ENCODE measurements at places on chromosomes 1 and 21. TPM values are rescaled to one million over a fixed set of nuclear protein-coding genes. Genes with fewer than 3 reads are reported as not detected.

Gene GPR37L1
- not detected for total RNA-seq

Gene IGSF9
- 0.08 TPM for total RNA-seq

Gene REN
- not detected for total RNA-seq

Gene ESRRG
- total RNA-seq = not detected

Gene FCRL5
- total RNA-seq = 0.32 TPM

Gene C1orf21
- 2.7 TPM for total RNA-seq

Gene CYP4A11
- total RNA-seq = not detected

Gene APCS
- not detected for total RNA-seq

Gene KISS1
- total RNA-seq = not detected

Gene AQP10
- not detected for total RNA-seq

Gene RIIAD1
- not detected for total RNA-seq

Gene FCGR3B
- not detected for total RNA-seq

Gene ERI3
- total RNA-seq = 48.2 TPM

Gene LCE1F
- total RNA-seq = not detected

Gene ASAP3
- total RNA-seq = 1.2 TPM

Gene CLEC20A
- not detected for total RNA-seq

Gene IL6R
- 2.4 TPM for total RNA-seq

Gene GJA8
- total RNA-seq = not detected

Gene FAM163A
- not detected for total RNA-seq

Gene CELA3B
- total RNA-seq = not detected

Gene MIB2
- total RNA-seq = 33.1 TPM

Gene KRTAP7-1
- not detected for total RNA-seq

Gene SCYL3
- 9.5 TPM for total RNA-seq

Gene CFHR1
- total RNA-seq = not detected

Gene LGR6
- 0.22 TPM for total RNA-seq

Gene AIRE
- total RNA-seq = not detected

Gene PPP1R8
- 70.5 TPM for total RNA-seq

Gene H6PD
- 5.7 TPM for total RNA-seq

Gene RBP7
- total RNA-seq = not detected

Gene OR2W3
- not detected for total RNA-seq

Gene DNAJC28
- total RNA-seq = 0.58 TPM

Gene VAV3
- total RNA-seq = 4.6 TPM

Gene CD2
- total RNA-seq = 291 TPM

Gene PTPRF
- 3.1 TPM for total RNA-seq

Gene AADACL3
- not detected for total RNA-seq

Gene PLEKHA6
- total RNA-seq = 1.5 TPM

Gene CHRM3
- 0.36 TPM for total RNA-seq

Gene PLXNA2
- total RNA-seq = not detected

Gene DCDC2B
- total RNA-seq = not detected

Gene LRRC8B
- 22.3 TPM for total RNA-seq

Gene DMBX1
- not detected for total RNA-seq

Gene HES3
- total RNA-seq = not detected
